NCI-H2029 (cell line): ENCODE measurements at places on chromosomes 5 and 9.

DNA sequence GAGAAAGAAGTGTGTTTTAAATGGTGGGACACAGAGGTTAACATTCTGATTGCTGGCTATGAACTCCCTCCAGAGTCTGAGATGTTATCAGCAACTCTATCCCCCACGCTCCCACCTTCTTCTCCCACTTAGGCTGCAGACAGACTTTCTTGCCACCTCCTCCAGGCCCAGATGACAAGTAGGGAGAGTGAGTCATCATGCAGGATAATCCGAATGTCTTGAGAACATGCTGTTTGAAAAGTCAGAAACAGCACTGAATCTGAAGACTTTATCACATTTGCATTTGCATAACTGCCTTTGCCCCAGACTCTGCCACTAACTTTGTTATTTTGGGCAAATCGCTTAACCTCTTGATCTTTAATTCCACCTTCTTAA, 139.8 kb downstream of the ESM1 start:
- DNase-seq = no peak

DNA sequence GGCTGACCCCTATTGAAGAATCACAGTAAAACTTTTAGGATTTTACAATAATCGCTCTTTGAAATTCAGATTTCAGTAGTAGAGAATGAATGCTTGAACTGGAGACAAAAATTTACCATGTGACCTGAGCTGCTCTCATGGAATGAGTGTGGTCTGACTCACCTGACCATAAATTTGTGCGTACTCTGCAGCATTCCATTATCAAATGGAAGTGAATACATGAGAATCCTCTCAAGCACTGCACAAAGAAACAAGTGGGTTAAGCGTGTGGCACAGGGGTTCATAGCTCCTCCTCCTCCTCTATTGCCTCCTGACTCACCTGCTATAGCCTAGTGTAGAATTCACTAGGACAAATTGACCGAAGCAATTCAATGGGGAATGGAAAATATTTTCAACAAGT, 269.8 kb upstream of the CDH9 start:
- DNase-seq = no peak

DNA sequence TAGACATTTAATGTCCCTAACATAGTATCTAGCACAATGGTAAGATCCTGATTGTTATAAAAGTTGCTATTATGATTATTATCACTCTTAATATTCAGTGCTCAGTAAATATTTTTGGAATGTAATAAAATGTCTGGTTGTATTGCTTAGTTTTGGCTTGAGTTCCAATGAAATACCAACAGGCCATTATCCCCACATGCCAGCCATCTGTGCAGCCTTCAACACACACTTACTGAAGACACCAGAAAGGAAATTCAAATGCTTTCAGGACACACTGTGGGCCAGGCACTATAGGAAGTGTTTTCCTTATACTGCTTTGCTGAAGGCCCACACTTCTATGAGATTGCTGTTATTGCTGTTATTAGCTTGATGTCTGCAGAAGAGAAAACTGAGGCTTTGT, 157.5 kb downstream of the TRIM32 start:
- DNase-seq = no peak

DNA sequence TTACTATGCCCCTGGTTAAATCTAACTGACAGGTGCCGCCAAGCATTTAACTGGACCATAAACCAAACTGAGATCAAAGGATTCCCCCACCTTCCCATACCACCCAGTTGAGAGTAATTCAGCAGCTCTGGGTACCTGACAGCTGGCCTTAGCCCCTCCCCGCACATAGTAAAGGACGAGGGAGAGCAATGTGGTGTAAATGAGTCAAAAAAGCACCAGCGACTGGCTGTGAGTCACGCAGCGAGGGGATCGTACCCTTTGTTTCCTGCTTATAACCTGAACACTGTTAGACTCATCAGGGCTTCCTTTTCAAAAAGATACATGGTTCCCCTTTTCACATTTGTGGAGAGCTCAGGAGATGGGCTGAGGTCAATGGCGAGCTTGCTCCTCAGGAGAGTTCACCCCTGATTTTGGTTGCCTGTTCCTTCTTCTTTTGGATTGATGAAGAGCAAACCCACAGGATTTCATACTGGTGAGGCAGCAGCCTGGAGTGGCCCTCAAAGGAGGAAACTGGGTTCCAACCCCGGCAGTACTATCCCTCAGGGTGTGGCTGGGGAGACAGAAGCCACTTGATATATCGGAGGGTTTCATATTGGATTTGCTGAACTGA, 71.5 kb downstream of the ANKRD33B start:
- no peak for DNase-seq

- no peak for DNase-seq
Measured at GRCh38 chr9:134127065-134127580, 8.8 kb upstream of the WDR5 start.

DNA sequence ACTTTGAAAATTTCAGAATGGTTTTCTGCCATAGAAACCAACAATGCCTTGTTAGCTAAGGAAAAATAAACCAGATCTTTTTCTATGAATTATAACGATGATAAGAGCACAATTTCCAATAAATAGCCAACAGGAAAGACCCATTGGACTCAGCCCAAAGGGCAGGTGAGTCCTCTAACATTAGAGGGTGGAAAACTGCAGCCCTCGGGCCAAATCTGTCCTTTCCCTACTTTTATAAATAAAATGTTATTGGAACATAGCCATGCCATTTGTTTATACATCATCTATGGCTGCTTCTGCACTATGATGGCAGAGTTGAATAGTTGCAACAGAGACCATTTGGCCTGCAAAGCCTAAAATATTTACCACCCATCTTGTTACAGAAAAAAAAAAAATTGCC, 296.1 kb downstream of the FBXL7 start:
- no peak for DNase-seq

- DNase-seq = no peak
Measured at GRCh38 chr5:66882606-66883227, 286.5 kb downstream of the MAST4 start.

- no peak for DNase-seq
Measured at GRCh38 chr5:2898661-2899060, 147.2 kb upstream of the IRX2 start.

GRCh38 chr9:93288341-93288740, 104.4 kb downstream of the WNK2 start:
- DNase-seq = no peak

- no peak for DNase-seq
Measured at GRCh38 chr5:174336479-174336878, 291.0 kb downstream of the NSG2 start.

DNA sequence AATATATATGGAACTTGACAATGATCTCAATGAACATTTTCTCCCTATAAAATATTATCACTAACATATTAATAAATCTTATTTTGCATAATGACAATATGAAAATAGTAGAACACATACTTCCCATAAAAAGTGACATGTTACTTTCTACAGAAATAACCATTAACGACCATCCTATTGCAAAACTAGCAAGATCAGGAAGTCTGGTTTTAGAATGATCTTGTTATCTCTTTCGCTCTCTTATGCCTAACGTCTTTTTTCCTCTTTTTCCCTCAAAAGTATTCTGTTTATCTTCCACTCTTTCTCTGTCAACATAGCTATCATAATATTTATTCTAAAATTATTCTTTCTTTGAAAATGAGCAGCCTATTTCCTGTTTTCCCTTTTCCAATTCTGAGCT, 21.6 kb upstream of the C5orf46 start:
- no peak for DNase-seq
